ENCODE measurements at places on chromosomes 6 and 20.

- no peak for DNase-seq
Observed at GRCh38 chr20:32505723-32506473, 79.2 kb downstream of the NOL4L start.

- no peak for DNase-seq
Observed at GRCh38 chr20:57323034-57323433, 6.6 kb upstream of the SPO11 start.

DNA sequence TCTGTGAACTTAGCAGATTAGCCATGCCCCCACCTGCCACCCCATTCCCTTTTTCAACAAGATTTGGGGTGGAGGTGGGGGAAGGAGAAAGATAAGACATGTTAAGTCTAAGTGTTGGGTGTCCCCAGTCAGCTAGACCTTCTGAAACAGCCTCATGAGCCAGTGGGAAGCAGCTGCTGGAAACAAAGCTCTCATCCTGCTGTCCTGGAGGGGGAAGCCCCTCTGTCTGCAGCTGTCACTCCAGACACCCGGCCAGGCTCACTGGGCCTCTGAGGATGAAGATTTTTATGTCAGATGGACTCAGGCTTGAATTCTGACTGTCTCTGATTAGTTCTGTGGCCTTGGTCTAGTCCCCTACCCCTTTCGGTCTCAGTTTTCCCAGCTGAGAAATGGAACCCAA lies 1.1 kb downstream of the BPIFB3 start:
- no peak for DNase-seq

- DNase-seq: no peak
Observed at GRCh38 chr20:37382482-37383120, 36.7 kb downstream of the SRC start.

Measured in GM10248 (cell line).